ENCODE measurements at places on chromosomes 1 and 21.

GRCh38 chr1:228474507-228474906, 12.7 kb upstream of the RNF187 start:
- no peaks in the 10 kb centered on the region for H3K27me3 ChIP-seq
- DNase-seq = no peak
- H3K4me1 ChIP-seq = peaks cover 43% of the 10 kb centered on the region

- no peaks in the 10 kb centered on the region for H3K4me1 ChIP-seq
- no peak for DNase-seq
- H3K27ac ChIP-seq = no peak overlapping the region
- no peaks in the 10 kb centered on the region for H3K36me3 ChIP-seq
These were observed 699.2 kb upstream of the ZP4 start for GRCh38 chr1:238589843-238590435.

DNA sequence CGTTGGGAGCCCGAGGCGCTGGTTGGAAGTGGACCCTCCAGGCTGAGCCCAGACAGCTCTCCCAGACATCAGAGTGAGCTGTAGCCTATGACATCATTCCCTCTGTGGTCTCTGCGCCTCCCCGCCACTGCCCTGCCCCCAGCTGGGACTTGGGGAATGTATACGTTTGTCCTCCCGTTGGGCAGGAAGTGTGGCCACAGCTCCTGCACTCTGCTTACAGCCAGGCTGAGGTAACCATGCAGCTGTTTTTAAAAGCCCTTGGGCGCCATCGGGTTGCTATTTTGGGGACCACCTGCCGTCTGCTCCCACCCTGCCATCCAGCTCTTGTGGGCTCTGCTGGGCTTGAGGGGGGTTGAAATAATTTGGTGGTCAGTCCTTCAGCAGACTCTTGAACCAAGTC, 7.8 kb downstream of the VASH2 start:
- H3K27me3 ChIP-seq = peaks cover 25% of the 10 kb centered on the region
- no peaks in the 10 kb centered on the region for H3K4me1 ChIP-seq
- H3K4me3 ChIP-seq = no peak overlapping the region
- DNase-seq = no peak

DNA sequence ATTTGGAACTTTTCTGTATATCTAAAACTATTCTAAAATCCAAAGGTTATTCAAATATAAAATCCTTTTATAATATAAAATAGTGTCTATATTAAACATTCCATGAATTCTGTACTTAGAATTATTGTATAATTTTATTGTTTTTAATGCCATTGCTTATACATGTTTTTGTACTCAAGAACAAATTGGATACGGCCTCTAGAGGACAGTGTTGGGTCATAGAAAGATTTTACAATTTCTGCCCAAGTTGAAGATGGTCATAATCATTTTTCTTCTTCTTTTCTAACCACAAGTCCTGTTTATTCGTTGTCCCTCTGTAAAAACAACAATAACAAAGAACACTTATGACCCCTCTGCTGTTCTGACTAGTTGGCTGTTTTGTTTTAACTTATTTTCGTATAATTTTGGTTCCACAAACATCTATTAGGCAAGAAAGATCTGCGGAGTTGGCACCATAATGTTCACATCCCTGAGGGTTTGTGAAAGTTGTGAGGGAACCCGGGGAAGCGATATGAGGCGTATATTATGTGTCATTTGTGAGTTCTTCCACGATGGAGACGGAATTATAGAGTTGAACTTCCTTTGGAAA, 75.7 kb upstream of the KIF26B start:
- DNase-seq = no peak
- H3K4me3 ChIP-seq = no peak overlapping the region
- no peak overlapping the region for H3K27ac ChIP-seq
- H3K4me1 ChIP-seq = peaks cover 2% of the 10 kb centered on the region
- no peaks in the 10 kb centered on the region for H3K36me3 ChIP-seq

GRCh38 chr1:19101244-19101643, 108.8 kb downstream of the UBR4 start:
- no peak overlapping the region for H3K27ac ChIP-seq
- no peaks in the 10 kb centered on the region for H3K27me3 ChIP-seq
- DNase-seq = no peak
- no peaks in the 10 kb centered on the region for H3K4me1 ChIP-seq
- no peak overlapping the region for H3K4me3 ChIP-seq

Data from activated T-helper 2 cell treated with anti-CD3 and anti-CD28 coated beads, Interferon-gamma antibody, Interleukin-2, Interleukin-4, amounts not matched to agents 10 μg/mL and 5 μg/mL and 100 μg/mL, durations not matched to agents 14 hours and 24 hours and 36 hours (primary cell).